ENCODE measurements at places on chromosomes 2 and 18.

GRCh38 chr2:26614216-26615138 is 26.7 kb downstream of the CIB4 start:
- no peak for DNase-seq

DNA sequence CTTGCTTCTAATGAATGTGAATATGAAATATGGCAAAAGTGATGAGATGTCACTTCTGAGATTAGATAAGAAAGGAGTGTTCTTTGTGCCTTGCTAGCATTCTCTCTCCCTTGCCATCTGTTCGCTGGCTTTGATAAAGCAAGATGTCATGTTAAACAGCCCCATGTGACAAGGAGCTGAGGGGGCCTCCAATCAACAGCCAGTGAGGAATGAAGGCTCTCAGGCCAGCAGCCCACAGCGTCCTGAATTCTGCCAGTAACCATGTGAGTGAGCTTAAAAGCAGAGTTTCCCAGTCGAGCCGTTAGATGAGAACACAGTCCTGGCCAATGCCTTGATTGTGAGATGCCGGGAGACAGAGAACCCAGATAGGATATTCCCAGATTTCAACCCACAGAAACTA is 198.8 kb downstream of the IRS1 start:
- DNase-seq: no peak

- no peak for DNase-seq
Observed at GRCh38 chr2:197307236-197307932, 3.2 kb downstream of the ANKRD44 start.

DNA sequence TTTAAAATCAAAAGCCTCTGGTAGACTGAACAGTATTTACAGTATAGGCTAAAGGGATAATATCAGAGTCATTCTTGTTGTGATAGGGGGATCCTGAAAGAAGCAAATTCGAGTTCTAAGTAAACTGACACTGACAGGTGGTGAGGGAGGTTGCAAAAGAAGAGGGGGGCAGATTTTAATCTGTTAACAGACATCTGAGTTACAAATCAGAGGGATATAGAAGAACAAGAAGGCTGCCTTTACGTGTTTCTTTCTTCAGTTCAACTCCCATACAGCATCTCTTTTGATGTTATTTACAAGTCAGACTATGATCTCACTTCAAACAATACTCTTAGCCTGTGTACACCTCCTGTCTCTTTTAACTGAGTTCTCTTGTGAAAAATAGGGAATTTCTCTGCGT is 16.3 kb upstream of the ITGA4 start:
- no peak for DNase-seq

DNA sequence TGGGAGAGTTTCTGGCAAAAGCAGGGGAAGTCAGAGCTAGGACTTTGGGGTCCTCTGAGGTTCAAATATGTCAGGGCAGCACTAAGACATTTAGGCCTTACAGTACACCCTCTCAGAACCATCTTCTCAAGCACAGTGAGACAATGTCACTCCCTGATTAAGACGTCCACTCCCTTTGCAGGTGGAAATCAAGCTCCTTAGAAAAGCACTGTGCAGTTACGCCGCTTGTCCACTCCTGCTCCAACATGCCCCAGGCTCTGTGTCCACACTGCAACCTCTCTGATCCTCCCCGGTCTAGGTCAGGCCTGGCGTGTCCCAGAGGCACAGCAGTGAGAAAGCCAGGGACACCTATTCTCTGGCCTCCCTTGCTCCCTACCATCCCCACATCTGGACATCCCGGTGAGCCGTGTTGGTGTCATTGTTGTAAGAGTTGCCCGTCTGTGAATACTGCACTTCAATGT is 528.6 kb upstream of the ID2 start:
- no peak for DNase-seq

DNA sequence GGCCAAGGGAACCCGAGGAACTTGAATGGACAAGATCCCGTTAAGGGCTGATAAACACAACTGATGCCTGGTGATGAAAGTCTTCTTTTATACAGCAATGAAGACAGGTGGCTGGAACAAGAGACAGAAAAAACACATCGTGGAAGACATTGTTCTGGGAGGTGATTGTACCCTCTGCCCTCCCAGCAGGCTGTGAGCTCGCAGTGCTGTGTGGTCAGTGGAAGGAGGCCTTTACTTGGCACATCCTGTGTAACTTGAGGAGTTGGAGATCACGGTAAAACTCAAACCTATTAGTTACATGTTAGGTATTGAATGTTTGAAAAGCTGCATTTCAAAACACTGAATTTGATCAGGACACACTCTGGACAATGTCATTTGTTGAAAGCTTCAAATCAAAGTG is 249.9 kb upstream of the EPAS1 start:
- DNase-seq: no peak

- DNase-seq: no peak
Observed at GRCh38 chr2:149420053-149420963, 89.9 kb downstream of the LYPD6 start.

DNA sequence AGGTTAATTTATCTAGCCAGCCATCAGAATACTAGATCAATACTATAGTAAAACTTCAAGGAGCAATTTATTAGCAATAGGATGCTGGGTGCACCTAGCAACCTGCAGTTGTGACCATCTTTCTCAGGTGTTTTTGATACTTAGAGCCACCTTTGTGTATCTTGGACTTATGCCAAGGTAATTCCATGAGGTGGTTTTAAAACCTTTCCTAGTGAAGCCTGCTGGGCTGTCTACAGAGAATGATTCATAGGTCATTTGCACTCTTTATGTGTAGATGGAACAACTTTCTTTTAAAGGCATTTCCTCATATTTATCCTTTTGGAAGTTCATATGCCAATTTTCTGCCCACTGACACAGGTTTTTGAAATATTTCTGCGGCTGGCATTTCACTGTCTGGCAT is 1030.1 kb upstream of the POU3F3 start:
- DNase-seq: peak; percentile 37

DNA sequence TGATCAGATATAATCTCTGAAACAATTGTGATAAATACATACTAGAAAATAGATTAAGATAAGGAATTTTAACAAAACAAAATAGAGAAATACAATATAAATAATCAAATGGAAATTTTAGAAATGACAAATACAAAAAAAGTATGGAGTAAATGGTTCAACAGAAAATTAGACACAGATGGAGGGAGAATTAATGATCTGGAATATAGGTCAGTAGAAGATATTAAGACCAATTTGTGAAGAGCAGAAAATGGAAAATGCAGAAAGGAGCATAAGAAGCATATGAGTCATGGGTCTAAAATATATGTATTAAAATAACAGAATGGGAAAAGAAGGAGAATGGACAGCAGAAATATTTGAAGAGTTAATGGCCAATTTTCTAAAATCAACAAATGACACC is 44.4 kb downstream of the FHOD3 start:
- DNase-seq: no peak

- DNase-seq: peak; percentile 27
Observed at GRCh38 chr18:23340661-23341060, 112.4 kb upstream of the RIOK3 start.

DNA sequence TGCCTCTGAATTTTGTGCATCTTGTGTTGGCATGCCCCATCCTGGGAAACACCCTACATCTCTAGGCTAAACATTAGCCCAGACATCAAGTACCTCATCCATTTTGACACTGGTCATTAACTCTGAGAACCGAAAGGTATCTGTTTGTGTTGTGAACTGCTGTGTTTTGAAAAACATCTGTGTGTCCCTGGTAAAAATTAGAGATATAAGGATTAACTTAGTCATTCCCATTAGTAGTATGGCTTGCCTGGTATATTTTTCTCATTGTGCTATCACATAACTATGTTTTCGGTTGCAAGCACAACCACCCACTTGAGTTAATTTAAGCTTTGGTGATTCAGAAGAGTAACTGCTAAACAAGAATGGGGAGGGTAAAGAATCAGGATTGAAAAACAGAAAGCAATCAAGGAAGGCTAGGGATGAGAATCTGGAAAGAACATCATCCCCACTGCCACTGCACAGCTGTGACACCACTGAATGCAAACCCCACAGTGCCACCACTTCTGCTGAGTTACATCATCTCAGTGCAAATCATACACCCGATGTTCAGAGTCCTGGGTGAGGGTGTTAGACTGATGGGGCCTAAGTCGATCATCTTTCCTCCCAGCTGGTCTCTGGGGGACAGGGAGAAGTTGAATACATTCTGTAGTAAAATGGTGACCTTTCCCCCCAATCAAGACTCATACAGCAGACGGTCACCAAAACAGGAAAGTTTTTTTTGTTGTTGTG is 234.0 kb downstream of the EPHA4 start:
- no peak for DNase-seq

DNA sequence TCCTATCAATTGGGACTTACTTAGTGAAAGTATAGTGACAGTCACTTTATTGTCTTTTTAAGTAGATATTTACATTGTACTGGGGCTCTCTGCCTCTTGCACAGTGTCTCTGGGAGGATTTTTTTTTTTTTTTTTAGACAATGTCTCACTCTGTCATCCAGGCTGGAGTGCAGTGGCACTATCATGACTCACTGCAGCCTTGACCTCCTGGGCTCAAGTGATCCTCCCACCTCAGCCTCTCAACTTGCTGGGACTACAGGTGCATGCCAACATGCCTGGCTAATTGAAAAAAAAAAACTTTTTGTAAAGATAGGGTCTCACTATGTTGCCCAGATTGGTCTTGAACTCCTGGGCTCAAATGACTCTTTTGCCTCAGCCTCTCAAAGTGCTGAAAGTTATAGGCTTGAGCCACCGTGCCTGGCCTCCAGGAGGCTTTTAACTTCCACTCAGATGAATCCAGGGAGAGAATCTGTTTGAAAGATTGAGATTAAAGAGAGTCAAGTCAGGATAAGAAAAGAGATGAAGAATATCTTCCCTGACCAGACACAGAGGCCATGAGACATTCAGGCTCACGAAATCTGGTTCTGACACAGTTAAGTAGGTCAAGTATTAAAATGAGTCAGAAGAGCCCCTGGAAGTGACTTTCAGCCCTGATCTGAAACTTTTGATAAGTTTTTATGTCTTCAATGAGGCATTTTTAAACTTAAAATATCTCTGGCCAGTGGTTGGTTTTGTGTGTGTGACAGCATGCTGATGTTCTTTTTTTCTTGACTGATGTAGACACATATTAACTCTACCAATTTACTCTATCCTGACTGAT is 18.3 kb downstream of the ARHGEF33 start:
- peak; percentile 23 for DNase-seq

DNA sequence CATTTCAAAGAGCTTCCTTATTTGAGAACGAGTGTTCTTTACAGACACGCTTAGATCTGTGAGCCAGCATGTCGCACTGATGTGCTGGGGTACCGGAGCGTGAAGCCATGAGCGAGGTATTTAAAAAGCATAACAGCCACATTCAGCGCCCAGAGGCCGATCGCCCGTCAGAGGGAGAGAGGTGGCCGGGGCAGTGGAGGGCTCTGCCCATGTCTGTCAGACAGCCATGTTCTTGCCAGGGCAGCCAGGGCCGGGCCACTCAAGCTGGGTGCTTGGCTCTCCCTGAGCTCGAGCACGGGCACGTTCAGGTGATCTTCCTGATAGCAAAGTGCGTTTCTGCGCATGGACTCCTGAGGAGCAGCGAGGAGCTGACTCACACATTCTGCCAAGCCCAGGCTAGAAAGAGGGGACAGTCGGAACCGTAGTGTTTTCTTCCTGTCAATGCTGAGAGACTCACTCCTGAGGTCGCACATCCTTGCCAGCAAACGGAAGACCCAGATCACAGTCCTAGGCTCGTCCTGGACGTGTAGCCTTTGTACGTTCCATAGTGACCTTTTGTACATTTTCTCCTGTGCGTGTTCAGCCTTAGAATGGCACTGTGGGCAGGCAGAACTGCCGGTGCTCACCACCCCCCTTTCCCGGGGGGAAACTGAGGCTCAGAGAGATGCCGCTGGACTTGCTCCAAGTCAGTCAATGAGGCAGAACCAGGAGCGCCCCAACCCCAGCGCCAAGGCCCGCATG is 100.7 kb downstream of the NFATC1 start:
- no peak for DNase-seq

GRCh38 chr18:74477771-74478170 is 18.4 kb upstream of the CNDP2 start:
- no peak for DNase-seq

DNA sequence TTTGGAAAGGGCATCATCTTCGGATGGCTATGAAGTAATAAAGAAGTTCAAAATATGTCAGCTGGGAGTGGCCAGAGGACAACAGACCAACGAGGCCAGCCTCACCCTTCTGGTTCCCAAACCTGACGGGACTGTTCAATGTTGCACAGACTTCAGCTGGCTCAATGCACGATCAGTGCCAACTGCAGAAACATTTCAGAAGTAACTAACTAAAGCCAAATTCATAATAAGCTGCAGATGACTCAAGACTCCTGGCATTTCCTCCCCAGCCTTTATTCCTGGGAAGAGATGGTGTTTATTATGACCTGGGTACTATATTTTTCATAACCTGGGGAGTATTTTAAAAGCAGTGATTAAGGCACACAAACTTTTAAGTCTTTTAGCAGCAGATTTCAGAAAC is 3.8 kb upstream of the ATP6V1C2 start:
- DNase-seq: peak; percentile 79

DNA sequence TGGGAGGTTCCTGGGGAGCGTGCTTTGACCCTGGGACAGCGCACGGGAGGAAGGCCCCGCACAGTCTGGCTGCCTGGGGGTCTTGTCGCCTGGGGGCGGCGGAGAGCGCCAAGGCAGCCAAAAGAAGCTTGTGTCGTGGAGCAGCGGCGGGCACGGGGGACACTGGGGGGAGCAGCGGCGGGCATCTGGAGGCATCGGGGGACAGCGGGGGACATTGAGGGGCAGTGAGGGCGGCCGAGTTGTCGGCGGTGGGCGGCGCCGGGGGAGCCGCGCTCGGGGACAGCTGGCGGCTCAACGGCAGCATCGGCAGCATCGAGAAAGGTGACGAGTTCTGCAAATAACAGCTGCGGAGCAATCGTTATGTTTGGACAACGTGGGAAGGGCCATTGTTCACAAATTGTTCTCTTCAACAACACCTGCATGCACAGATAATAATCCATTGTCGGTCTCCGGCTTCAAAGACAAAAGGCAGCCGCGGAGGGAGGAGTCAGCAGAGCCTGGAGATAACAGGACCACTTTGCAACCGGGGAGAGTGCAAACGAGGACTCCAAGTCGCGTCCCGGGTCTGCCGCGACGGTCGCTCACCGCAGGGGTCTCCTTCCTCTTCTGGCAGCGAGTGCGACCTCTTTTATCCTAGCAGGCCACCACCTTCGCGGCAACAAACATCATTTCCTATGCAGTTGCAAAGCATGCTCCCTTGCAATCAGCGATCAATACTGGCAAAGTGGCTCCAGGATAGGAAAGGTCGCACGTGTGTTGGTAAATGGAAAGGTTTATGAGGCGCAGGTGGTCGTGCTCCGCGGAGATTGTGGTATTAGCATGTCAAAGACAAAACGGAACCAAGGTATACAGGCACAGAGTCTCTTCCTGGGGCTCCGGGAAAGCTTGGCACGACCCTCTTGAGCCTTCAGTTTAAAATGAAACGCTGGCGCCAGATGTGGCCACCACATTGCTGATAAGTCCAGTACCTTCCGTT is 132.3 kb upstream of the DLX2 start:
- no peak for DNase-seq

DNA sequence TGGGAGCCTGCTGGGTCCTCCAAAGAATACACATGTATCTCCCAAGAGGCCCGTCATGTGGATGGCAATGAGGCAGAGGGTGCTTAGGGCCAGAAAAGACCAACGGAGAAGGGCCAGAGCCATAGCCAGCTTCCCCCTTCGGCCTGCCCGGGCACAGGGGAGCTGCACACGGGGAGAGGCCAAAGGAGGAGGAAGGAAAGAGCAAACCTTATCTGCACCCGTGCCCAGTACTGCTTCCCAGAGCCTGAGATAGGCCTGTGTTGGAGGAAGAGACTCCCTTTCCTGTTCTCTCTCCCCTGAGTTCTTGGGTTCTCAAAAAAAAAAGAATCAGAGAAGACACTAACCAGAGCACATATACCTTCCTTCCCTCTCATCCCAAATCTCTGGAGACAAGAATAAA is 250.3 kb downstream of the ANAPC1 start:
- DNase-seq: no peak

GRCh38 chr2:236971919-236972381 is 113.7 kb upstream of the COPS8 start:
- DNase-seq: no peak

Data from bronchial epithelial cell (primary cell).